H54 (cell line): ENCODE measurements at places on chromosomes 13 and 19.
A peak's percentile ranks its signal among the peaks of the same experiment; 100 is the strongest.

DNA sequence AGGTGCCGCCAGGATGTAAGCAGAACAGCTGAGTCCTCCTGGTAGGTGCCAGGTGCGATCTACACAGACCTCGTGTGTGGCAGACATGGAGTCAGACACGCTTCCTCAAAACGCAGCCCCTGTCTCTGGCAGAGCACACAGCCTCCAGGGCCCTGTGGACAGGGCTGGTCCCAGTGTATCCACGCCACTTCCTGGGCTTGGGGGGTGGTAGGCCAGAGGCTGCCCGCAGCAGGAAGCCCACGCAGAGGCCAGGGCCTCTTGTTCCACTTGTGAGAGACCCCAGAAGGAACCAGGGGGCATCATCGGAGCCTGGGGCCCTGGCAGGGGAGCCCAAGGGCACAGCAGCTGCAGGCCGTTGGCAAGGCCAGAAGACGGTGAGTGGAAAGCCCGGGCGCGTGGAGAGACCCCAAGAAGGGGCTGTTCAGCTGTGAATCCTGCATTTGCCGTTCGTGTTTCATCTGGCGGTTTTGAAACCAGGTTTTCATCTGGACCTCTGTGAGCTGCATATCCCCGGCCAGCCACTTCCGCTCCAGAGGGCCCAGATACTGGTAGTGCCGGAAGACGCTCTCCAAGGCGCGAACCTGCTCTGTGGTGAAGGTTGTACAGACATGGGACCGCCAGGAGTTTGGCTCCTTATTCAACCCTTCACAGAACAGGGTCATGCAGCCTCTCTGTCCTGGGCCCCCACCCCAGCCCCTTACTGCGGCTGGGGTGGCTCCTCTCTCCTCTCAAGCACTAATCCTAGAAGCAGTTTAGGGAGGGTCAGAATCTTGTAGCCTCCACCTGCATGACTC is 25.1 kb upstream of the SLITRK1 start:
- no peak for DNase-seq

- no peak for DNase-seq
Observed at GRCh38 chr13:110297011-110297410, 9.9 kb downstream of the COL4A1 start.

GRCh38 chr13:96165840-96166239 is 75.9 kb downstream of the HS6ST3 start:
- no peak for DNase-seq

GRCh38 chr13:62299988-62300387 is 884.3 kb upstream of the PCDH20 start:
- no peak for DNase-seq

DNA sequence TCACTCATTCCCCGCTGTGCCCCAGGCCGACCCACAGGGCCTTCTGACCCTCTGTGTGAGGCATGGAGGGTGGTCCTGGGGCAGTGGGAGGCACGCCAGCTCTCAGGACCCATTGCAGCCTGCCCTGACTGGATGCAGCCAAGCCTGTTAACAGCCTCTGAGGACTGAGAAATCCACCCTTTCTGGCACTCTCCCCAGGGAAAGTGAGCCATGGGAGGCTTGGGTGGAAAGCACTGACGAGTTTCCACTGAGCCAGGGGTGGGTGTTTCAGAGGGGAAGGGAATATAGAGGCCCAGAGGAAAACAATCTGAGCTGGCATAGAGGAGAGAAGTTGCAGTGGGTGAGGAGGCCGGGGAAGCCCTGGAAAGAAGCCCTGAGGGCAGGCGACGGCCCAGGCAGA is 30.6 kb upstream of the SLC7A10 start:
- DNase-seq: no peak

DNA sequence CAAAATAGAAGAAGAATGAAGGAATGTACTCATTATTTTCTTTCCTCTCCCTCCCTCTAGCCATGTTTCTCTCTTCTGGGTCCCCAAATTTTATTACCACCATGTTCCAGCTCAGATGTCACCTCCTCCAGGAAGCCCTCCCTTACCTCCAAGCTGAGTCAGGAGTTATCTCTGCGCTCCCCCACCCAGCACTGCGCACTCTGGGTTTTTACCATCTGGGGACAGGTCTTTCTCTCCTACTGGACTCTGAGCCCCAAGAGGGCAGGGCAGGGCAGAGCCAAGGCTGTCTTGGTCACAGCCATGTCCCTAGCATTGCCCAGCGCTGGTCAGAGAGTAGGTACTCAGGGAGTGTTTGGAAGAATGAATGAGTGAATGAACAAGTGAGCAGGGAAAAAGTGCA is 2.9 kb downstream of the GNG8 start:
- no peak for DNase-seq

- DNase-seq: no peak
Observed at GRCh38 chr13:89375839-89376238, 1704.7 kb downstream of the SLITRK5 start.

DNA sequence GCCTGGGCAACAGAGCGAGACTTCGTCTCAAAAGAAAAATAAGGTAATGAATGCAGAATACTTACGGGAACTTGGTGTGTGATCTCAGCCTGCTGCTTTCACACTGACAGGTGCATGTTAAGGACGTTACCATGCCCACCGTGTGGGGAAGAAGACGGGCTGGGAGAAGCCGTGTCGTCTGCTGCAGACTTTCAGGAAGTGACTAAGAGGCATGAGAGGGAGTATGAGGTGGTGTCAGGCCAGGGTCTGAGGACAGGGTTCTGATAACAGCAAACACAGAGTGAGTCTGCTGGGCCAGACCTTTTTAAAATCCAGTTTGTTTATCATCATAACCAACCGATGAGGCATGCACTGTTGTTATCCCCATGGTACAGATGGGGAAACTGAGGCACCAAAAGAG is 13.6 kb upstream of the GALP start:
- DNase-seq: peak; percentile 82

DNA sequence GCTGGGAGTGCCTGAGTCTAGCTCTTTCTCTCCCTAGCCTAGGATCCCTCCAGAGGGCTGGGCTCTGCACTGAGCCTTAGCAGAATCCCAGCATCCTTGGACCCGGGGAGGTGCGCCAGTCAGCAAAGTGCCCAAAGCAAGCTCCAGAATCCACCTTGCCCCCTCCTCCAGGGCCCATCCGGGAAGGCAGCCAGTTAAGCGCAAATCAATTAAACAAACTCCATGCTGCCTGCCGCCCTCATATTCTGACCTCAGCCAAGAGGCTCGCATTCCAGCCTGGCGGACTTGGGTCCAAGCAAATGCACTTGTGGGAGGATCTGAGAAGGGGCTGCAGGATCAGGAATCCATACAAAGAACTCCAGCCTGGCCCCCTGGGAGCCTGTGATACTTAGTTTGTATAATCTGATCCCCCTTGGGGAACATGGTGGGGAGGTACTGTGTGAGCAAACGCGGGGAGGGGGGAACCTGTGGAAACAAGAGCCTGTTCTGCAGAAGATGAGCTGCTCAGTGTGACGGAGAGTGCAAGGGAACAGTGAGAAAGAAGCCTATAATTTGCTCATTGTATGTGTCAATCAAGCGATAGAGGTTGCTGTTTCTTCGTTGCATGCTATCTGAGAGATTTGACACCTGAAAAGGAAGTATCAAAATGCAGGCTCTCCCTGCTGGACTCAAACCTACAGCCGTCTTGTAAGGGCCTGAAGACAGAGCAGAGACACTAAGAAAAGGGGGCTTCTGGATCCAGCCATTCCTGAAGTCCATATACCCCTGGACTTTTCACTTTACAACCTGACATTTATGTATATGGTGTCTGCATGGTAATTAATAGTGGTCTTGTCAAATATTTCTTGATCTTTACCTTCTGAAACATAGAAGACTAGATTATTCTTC is 29.4 kb downstream of the ZNRF4 start:
- DNase-seq: no peak

DNA sequence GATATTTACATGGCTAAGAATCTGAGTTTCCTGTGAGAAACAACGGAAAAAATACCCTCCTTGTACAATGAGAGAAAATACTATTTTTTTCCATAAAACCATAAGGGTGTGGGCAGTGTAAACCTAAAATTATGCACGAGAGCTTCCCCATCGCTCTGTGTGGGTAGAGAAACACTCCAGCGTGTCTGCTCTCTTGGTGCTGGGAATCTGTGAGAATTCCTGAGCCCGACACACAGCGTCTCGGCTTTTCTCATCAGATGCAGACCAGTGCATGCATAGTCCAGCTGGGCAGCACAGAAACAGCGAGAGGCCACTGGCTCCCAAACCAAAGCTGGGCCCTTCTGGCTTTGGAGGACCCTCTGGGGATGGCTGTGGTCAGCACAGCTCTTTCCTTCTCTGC is 12.0 kb downstream of the PLPP2 start:
- DNase-seq: no peak

DNA sequence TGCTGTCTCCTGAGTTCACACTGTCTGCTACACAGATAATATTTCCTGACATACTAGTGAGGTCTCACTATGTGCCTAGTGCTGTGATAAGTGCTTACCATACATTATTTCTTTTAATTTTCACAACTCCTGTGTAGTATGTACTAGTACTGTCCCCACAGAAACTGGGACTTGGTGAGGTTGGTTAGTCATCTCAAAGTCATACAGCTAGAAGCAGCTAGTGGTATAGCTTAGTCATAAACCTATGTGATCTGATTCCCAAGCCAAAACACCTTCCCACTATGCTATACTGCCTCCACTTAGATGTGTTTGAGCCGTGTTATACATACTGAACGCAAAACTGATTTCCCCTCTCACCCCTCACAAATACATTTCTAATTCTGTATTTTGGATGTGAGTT is 10.5 kb downstream of the MTMR6 start:
- peak; percentile 27 for DNase-seq

DNA sequence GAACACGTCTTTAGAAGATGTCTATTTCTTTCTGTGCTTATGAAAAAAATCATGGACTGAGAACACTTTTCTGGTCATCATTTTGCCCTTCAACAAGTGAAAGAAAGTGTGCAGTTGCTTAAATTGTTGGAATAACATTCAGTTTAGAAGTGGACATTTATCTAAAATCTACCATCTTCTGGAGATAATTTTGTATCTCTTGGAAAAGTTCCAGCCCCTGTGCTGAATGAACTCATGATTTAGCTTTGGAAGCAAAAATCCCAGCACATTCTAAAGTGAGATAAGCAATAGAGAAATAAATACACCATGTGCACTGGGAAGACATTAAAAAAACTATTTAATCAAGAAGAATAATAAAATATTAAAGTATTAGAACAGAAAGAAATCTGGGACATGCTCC is 1420.8 kb upstream of the SLC10A2 start:
- no peak for DNase-seq

DNA sequence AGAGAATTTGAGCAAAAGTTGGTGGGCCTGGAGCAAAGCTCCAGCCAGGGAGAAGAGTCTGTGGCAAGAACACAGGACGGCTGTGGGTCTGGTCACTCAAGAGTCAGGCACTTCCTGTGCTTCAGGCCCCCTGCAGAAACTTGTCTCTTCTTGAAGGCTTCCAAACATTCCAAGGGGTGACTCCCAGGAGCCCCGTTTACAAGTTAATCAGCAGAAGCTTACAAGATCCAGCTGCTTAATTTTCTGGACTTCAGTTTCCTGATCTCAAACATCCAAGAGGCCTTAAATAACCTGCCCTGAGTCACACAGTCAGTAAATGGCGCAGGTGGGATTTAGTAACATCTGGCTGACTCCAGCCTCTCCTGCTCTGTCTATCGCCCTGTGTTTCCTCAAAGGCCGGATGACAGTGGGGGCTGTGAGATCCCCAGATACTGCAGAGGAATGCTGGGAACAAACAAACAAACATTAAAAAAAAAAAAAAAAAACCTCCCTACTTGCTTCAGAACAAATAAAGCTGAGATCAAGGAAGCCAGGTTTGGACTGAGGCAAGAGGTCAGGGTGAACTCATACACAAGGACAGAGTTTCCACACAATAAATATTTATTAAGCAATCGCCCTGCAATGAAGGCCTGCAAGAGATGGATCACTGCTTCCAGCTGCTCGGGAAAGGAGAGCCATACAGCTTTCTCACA is 175.4 kb upstream of the RFC3 start:
- no peak for DNase-seq

GRCh38 chr13:100657881-100658315 is 16.7 kb downstream of the TMTC4 start:
- DNase-seq: no peak

- DNase-seq: no peak
Observed at GRCh38 chr19:10567656-10568055, 1.1 kb downstream of the CDKN2D start.

DNA sequence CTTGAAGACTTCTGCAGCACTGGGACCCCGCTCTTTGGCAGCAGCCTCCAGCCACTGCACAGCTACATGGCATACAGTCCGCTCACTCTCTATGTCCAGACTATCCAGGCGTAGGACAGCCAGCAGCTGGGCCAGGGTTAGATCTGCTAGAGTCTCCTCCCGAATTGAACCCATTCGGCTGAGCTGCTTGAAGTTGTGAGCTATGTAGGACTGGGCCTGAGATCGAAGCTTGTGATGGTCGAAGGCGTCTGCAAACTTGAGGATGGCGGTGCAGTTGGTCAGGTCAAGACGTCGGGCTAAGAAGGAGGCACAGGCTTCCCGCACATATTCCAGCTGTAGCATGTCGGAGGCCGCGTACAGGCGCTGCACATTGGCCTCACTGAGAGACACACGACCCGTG is 900 bp downstream of the KBTBD7 start:
- DNase-seq: no peak

DNA sequence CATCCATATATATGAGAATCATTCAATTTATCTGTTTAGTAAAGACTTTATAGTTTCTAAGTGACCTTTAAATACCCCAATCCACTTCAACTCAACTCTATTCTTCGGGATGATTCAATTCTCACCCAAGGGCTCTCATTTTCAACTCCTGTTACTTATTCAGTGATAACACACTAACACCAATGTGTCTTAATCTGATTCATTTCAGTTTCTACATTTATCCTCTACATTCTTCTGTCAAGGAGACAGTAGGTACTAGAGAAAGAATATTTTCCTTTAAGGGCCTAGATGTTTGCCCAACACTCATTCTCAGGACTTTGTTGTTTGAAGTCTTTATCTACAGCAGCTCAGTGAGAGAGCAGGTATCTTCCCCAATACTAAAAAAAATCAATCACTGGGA is 7.1 kb downstream of the ARGLU1 start:
- no peak for DNase-seq

DNA sequence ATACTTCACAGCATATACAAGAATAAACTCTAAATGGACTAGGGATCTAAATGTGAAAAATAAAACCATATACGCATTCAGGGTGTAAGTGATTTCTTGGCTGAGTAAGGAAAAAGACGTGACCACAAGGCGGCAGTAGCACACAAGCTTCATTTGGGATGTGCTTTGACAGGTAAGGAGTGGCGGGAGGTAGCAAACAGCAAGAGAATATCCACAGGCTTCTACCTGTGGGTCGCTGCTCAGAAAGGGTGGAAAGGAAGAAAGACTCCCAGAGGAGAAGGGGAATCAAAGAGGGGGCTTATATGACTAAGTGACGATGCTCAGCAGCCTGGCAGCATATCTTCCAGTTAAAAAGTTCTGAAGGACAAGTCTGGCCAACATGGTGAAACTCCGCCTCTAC is 2.5 kb upstream of the ZNF121 start:
- no peak for DNase-seq

GRCh38 chr19:13329766-13330165 is 176.5 kb downstream of the CACNA1A start:
- DNase-seq: no peak
